ENCODE measurements at places on chromosomes 12 and 14.

DNA sequence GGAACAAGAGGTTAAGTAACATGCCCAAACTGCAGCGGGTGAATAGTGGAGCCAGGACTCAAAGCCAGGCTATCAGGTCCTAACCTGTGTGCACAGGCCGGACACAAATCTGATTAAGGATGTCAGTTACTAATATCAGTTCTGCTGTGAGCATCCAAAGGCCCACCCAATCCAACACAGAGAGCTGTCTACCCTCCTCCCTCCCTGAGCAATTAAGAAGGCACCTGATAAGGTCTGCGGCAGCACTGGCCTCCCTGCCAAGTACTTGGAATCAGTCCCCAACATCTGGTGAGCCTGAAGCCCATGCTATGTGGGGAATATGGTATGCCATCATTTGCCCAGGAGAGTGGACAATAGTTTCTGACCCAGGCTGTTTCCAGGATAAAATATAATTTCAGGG, 3.9 kb downstream of the HEBP1 start:
- DNase-seq: no peak

DNA sequence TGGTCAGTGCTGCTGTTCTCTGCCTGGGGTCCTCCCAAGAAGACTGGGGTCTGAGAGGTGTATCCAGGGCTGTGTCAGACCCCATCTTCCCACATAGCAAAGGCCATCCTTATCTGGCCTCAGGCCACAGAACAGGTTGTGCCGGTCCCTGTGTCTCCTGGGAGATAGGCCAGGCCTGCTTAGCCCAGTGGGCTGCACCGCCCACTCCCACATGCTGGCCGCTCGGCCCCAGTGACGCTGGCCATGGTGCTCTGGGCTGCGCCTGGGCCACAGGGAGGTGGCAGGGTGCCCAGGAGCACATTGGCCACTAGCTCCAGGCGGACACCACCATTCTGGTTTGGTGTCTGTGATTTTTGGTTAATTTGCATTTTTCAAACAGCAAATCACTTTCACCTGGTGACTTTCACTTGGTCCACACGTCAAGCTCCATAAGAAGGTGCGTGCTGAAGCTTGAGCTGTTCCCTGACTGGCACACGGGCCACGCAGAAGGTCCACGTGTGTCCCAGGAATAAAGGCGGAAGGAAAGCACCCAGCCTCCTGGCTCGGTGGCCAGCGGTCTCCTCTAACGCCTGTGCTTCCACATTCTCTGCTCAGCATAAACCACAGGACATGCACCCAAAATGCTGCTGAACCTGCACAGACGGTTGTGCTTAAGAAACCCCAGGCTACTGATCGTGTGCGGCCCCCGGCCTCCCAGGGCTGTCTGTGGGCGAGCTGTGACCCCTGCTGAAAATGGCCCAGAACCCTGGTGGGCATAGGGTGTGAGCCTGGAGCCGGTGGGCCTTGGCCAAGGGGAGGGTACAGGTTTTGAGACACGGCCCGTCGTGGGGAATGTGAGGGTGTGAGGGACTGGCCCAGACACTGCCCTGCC, 4.6 kb downstream of the FBRSL1 start:
- DNase-seq: no peak

- no peak for DNase-seq
Observed at GRCh38 chr12:53302903-53303302, 3.4 kb downstream of the MYG1 start.

DNA sequence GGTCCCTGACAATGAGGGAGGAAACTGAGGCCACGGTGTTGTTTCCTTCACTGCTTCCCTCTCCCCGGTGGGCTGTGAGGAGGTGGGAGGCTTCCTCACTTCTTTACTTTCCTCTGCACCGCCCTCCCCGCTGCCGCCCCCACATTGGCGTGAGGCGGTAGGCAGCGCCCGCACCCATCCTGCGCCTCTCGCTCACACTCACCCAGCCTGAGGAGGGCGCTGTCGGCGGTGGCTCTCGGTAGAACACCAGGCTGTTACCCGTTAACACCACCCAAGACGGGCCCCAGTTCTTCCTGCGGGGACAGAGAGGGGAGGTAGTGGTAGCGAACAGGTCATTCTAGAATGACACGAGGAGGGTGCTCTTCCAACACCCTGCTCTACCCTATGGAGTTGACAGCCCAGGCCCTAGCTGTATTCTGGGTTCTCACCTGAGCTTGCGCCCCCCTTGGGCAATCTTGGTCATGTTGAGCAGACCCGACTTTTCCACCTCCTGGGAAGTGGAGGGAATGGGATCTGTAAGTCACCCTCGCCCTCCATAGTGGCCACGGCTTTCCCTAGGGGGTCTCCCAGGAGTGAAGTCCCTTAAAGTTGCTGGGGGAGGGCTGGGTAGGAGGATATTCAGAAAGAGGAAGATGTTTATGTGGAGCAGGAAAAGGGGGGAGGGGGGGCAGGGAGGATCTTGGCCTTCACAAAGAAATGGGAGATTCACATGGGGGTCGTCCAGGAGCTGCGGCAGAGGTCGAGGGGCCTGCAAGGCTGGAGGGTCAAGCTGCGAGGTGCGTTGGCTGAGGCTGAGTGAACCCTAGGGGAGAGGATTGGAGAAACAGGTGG, 3.3 kb downstream of the ARHGAP9 start:
- no peak for DNase-seq

GRCh38 chr12:114185036-114185435, 218.9 kb upstream of the RBM19 start:
- DNase-seq: no peak

- DNase-seq: no peak
Observed at GRCh38 chr14:65425885-65426284, 13.4 kb downstream of the FUT8 start.

- no peak for DNase-seq
Observed at GRCh38 chr14:93153121-93153520, 31.6 kb downstream of the MOAP1 start.

DNA sequence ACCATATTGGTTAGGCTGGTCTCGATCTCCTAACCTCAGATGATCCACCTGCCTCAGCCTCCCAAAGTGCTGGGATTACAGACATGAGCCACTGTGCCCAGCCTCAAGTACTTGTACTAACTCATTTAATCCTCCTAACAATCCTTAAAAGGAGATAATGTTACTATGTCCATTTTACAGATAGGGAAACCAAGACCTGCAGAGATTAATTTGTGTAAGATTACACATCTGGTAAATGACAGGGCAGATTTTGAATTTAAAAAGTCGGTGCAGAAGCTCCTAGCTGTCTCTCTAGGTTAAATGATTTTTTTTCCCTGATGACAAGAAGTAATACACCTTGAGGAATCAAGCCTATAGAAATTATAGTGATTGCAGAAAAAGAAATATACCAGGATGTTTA, 13.7 kb upstream of the HECTD1 start:
- DNase-seq: no peak

GRCh38 chr12:109682708-109683060, 30.9 kb upstream of the FAM222A start:
- no peak for DNase-seq

- DNase-seq: no peak
Observed at GRCh38 chr12:7021956-7022355, 3.7 kb upstream of the LPCAT3 start.

DNA sequence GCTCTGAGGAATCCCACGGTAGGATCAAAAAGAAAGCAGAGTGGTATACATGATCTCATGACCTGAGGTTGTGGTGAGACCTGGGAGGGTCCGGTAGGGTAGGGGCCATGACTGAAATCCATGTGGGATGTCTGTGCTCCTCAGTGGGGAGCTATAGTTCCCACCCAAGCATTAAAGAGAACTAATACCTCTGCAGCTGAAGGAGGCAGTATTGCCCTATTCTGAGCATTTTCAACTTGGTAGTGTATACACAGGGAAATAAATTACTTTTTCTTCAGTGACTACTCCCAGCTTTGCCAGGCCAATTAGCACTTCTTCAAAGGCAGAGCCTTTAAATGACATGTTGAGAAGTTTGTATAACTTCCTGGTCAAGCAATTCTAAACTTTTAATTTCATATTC, 613.8 kb downstream of the KCNH5 start:
- no peak for DNase-seq

GRCh38 chr12:96359328-96359727, 40.9 kb downstream of the CDK17 start:
- DNase-seq: no peak

DNA sequence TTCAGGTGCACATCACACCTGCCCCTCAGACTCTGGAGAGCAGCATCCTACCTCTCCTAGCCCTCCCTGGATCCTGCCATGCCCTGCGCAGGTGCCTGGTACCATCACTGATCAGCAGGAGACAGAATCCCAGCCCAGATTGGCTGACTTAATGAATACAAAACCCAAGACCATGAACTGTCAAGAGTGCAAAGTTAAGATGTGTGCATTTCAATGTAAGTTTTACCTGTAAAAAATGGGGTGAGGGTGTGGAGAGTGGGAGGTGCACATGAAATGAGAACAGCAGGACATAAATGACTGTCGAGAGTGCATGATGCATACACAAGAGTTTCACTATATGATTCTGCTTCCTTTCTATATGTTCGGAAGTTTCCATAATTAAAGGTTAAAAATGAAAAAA, 57.9 kb upstream of the GPR68 start:
- DNase-seq: no peak

GRCh38 chr14:63800083-63800482, 52.7 kb upstream of the SYNE2 start:
- no peak for DNase-seq

- DNase-seq: no peak
Observed at GRCh38 chr12:130948751-130949150, 5.0 kb upstream of the ADGRD1 start.

- no peak for DNase-seq
Observed at GRCh38 chr12:10501030-10501429, 4.7 kb upstream of the EIF2S3B start.

DNA sequence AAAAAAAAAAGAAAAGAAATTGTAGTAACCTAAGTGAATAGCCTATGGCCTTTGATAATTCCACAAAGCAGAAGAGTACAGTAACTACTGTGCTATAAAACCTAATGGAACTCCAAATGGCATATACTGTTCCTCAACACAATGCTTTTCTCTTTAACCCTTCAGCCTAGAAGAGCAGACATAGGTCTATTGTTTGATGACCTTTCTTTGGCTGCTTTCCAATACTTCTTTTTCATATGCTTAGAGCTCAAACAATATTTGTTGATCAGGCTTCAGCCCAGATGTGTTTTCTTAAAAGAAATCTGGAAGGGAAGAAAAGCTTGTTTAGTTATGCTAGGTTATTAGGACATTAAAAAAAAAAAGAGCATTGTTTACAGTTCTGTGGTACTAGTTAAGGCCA, 116.4 kb downstream of the NTN4 start:
- peak; percentile 81 for DNase-seq

DNA sequence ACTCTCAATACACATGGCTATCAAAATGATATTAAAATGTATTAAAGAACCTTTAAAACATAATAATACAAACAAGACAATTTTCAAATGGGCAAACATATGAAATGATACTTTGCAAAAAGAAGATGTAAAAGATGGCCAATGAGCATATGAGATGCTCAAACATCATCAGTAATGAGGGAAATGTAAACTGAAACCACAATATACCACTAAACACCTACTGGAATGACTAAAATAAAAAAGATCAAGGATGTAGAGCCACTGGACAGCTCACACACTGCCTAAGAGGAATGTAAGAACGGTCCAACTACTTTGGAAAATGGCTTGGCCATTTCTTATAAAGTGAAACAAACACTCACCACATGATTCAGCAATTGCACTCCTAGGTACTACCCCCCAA, 97.2 kb upstream of the BBS10 start:
- DNase-seq: no peak

DNA sequence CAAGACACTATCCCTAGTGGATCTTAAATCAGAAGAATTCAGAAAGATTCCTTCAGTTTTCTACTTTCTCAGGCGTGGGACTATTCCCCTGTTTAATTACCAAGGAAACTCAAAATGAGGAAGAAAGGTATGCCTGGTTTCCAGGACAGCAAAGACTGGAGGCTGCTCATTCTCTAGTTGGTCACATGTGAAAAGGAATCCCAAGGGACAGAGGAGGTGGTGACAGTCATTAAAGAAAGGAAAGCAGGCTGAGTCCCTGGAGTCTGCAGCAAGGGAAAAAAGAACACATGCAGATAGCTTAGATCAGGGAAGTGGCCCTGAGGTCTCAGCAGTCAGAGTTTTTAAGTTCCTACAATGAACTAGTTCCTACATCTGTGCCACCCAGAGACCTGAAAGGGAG, 165.4 kb upstream of the CCDC198 start:
- DNase-seq: no peak

DNA sequence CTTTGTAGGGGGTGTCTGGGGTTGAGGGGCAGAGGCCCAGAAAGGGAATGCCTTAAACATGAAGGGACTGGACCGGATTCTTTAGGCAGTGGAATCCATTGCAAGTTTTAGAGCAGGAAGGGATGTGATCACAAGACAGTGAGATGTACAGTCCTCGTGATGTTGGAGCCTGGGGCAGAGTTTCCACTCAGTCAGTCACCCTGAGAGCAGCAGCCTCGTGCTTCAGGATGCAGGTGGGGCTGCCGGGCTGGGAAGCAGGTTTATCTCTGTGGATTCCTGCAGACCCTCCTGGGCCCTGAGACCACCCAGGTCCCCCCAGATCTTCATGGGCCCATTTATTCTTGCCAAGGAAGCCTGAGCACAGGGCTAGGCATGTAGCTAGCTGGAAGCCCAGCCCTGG, 38.5 kb downstream of the RIN3 start:
- no peak for DNase-seq

DNA sequence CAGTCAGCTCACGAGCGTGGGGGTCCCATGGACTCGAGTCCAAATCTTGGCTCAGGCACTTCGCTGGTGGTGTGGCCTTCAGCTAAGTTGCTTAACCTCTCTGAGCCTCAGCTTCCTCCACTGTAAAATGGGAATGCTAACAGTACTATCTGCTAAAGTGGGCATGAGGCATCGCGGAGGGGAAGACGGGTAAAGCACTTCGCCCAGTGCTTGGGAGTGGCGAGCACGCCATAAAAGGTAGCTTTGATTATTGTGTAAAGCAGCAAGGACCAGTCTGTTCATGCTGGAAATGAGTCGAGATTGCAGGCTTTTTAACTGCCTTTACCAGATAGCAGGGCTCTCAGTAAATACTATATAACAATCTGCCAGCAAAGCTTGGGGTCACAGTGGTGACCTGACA, 24.5 kb downstream of the HRK start:
- DNase-seq: no peak

DNA sequence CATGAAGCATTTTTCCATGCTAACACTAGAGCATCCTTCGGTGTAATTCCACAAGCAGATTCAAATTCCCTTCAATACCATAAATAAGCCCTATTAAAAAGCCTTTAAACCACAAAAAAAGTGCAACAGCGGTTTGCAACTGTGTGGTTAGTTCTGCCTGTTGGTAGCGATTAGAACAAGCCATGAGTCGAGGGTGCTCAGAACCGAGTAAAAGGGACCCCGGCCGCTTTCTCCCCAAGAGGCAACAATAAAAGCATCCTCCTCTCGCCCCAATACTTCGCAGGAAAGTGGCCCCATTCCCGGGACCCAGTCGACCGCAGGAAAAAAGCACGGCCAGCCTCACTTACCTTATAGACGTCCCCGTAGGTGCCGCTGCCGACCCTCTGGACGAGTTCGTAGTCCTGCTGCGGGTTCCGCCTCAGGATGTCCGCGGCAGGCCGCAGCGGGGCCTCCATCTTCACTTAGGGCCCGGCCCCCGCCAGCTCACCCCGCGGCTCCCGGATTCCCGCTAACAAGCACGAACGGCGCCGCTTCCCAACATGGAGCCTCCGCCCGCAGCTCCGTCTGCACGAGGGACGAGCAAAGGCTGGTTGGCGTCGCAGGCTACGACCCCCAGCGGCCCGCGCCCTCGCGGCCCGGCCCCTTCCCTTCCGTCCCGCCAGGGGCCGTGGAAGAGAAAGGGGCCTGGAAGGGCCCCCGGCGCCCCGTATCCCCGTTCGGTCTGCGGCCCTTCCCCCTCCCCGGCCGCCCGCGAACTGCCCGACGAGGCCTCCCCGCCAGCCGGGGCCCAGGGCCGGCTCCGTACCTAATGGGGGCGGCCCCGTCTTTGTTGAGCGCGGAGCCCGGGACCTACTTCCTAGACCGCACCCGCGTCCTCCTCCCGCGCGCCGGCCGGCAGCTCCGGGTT, 521 bp downstream of the MAP4K5 start:
- DNase-seq: peak; percentile 42
